ENCODE measurements at places on chromosomes 12 and 14. TPM values are rescaled to one million over a fixed set of nuclear protein-coding genes. Genes with fewer than 3 reads are reported as not detected.

Gene PARP2
- 31.1 TPM for total RNA-seq

Gene HEATR5A
- total RNA-seq: 11.4 TPM

Gene C14orf39
- not detected for total RNA-seq

Gene IFI27
- total RNA-seq: 5.1 TPM

Gene KLHL33
- total RNA-seq: 0.29 TPM

Gene TSHR
- not detected for total RNA-seq

GRCh38 chr12:59040656-59041055 is 120.4 kb upstream of the LRIG3 start:
- H3K4me3 ChIP-seq: no peak overlapping the region
- H3K4me1 ChIP-seq: no peaks in the 10 kb centered on the region
- DNase-seq: no peak
- H3K27ac ChIP-seq: no peak overlapping the region

GRCh38 chr14:92513966-92514843 is 624 bp downstream of the RIN3 start:
- peak overlapping the region; percentile 57 for H3K27ac ChIP-seq
- H3K27me3 ChIP-seq: no peaks in the 10 kb centered on the region
- peak; percentile 40 for DNase-seq
- H3K4me3 ChIP-seq: peak overlapping the region; percentile 63

GRCh38 chr12:64666054-64666914 is 56.0 kb downstream of the RASSF3 start:
- peaks cover 89% of the 10 kb centered on the region for H3K4me1 ChIP-seq
- no peaks in the 10 kb centered on the region for H3K27me3 ChIP-seq
- DNase-seq: no peak
- peak overlapping the region; percentile 89 for H3K27ac ChIP-seq

- DNase-seq: no peak
- H3K36me3 ChIP-seq: peaks cover 18% of the 10 kb centered on the region
- no peak overlapping the region for H3K27ac ChIP-seq
- H3K4me1 ChIP-seq: peaks cover 18% of the 10 kb centered on the region
These were observed 6.8 kb downstream of the EML5 start for GRCh38 chr14:88785911-88786310.

- peak overlapping the region; percentile 49 for H3K4me3 ChIP-seq
- peak; percentile 85 for DNase-seq
- peak overlapping the region; percentile 78 for H3K27ac ChIP-seq
- H3K27me3 ChIP-seq: no peaks in the 10 kb centered on the region
- H3K4me1 ChIP-seq: peaks cover 58% of the 10 kb centered on the region
- H3K36me3 ChIP-seq: no peaks in the 10 kb centered on the region
These were observed 53.5 kb upstream of the BEGAIN start for GRCh38 chr14:100640471-100641273.

GRCh38 chr14:51681411-51681810 is 29.7 kb downstream of the FRMD6 start:
- H3K27ac ChIP-seq: no peak overlapping the region
- no peak overlapping the region for H3K4me3 ChIP-seq
- peaks cover 17% of the 10 kb centered on the region for H3K4me1 ChIP-seq
- DNase-seq: no peak
- no peaks in the 10 kb centered on the region for H3K27me3 ChIP-seq

DNA sequence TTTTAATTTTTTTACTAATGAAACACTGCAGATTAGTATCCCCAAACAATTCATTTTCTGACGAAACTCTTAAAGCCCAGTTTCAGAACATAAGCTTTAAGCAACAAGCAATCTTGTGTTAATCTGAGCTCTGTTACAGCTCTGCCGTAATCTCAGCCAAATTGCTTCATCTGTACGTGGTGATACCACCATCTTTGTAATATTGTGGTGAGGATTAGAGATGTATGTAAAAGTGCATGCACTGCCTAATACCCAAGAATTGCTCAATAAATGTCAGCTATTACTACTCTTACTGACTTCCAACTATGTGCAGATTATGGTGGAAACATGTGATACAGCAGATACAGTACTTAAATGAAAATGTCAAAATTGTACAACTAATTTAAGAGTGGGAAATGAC is 1.8 kb downstream of the AKAP5 start:
- H3K27me3 ChIP-seq: no peaks in the 10 kb centered on the region
- H3K36me3 ChIP-seq: peaks cover 2% of the 10 kb centered on the region
- no peak for DNase-seq
- no peak overlapping the region for H3K4me3 ChIP-seq
- H3K27ac ChIP-seq: no peak overlapping the region
- H3K4me1 ChIP-seq: peaks cover 43% of the 10 kb centered on the region

GRCh38 chr12:68158432-68158831 is 1.1 kb downstream of the IFNG start:
- H3K27ac ChIP-seq: peak overlapping the region; percentile 83
- H3K27me3 ChIP-seq: no peaks in the 10 kb centered on the region
- peak; percentile 7 for DNase-seq
- peak overlapping the region; percentile 47 for H3K4me3 ChIP-seq
- H3K4me1 ChIP-seq: peaks cover 25% of the 10 kb centered on the region

- H3K27ac ChIP-seq: no peak overlapping the region
- peaks cover 43% of the 10 kb centered on the region for H3K4me1 ChIP-seq
- no peak for DNase-seq
- H3K4me3 ChIP-seq: peak overlapping the region; percentile 95
- no peaks in the 10 kb centered on the region for H3K36me3 ChIP-seq
These were observed 2.0 kb downstream of the PACS2 start for GRCh38 chr14:105316577-105316941.

- H3K4me3 ChIP-seq: no peak overlapping the region
- no peaks in the 10 kb centered on the region for H3K27me3 ChIP-seq
- no peaks in the 10 kb centered on the region for H3K36me3 ChIP-seq
- H3K27ac ChIP-seq: no peak overlapping the region
- no peak for DNase-seq
- no peaks in the 10 kb centered on the region for H3K4me1 ChIP-seq
These were observed 147.3 kb downstream of the RBM19 start for GRCh38 chr12:113818833-113819232.

DNA sequence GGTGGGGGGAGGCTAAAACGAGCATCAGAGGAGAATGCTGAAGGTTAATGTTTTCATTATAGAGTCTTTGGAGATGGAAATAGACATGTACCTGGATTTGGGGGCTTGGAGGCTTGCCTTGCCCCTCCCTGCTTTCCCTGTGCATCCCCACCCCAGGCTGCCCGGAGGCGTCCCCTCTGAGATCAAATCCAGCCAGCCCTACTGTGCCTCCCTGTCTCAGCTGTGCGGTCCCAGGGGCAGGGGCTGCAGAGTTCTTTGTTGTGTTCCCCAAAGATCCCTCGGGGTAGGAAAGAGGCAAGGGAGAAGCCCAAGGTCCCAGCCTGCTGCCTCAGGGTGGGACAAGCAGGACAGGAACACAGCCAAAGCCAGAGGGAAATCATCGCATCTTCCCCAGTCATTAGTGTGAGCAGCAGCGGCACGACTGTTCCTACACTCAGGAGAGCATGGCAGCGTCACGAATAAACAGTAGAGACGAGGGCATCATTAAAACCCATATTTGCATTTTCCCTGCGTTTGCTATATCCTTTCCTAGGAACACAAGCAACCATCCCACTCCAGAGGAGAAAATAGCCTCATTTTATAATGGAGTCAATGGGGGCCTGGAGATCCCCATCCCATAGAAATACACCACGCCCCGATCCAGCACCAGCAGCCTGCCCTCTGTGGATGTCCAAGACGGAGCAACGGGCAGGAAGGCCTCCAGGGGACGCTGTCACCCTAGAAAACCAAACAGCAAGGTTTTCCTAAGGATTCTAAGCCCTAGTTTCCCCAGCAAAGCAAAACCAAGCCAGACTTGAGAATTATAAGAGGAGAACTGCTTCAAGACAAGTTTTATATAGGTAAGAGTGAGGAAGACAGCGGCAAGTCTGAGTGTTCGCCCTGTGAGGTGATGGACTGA is 32.4 kb downstream of the ANO2 start:
- no peaks in the 10 kb centered on the region for H3K36me3 ChIP-seq
- no peak overlapping the region for H3K4me3 ChIP-seq
- no peaks in the 10 kb centered on the region for H3K27me3 ChIP-seq
- H3K27ac ChIP-seq: no peak overlapping the region
- H3K4me1 ChIP-seq: no peaks in the 10 kb centered on the region

DNA sequence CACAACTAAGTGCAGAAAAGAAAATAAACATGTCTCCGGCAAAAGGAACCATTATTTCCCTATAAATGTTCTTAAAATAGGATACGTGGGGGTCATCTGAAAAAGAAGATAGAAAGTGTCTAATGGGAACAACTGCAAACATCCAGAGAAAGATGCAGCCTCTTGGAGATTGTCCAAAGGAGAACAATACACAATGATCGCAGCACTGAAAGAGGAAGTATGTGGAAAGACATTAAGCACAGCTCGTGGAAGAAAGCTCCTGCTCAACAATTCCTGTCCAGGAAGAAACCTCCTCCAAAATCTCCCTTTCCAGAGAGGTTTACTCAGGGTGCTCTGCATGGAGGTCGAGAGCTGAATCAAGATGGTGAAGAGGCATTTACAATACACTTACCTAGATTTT is 2.5 kb upstream of the LALBA start:
- peaks cover 5% of the 10 kb centered on the region for H3K4me1 ChIP-seq
- peaks cover 23% of the 10 kb centered on the region for H3K27me3 ChIP-seq
- DNase-seq: no peak
- no peaks in the 10 kb centered on the region for H3K36me3 ChIP-seq
- H3K4me3 ChIP-seq: no peak overlapping the region

DNA sequence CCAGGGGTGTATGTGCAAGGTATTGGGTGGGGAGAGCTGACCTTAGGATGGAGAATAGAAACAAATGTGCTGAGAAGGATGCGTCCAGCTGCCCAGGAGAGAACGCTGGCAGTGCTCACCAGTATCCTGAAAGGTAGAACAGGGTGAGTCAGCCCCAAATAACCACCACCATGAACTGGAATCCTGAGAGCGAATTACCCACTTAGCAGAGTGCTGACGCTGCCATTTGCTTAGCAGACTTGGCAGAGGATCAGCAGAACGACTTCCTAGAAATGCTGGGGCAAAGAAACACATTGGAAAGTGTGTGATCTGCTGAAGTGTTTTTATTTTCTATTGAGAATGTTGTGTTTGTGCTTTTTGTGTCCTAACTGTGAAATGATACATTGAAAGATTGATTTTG is 213.6 kb downstream of the ADGRD1 start:
- no peaks in the 10 kb centered on the region for H3K36me3 ChIP-seq
- DNase-seq: no peak
- no peak overlapping the region for H3K27ac ChIP-seq
- peaks cover 33% of the 10 kb centered on the region for H3K27me3 ChIP-seq
- no peaks in the 10 kb centered on the region for H3K4me1 ChIP-seq

DNA sequence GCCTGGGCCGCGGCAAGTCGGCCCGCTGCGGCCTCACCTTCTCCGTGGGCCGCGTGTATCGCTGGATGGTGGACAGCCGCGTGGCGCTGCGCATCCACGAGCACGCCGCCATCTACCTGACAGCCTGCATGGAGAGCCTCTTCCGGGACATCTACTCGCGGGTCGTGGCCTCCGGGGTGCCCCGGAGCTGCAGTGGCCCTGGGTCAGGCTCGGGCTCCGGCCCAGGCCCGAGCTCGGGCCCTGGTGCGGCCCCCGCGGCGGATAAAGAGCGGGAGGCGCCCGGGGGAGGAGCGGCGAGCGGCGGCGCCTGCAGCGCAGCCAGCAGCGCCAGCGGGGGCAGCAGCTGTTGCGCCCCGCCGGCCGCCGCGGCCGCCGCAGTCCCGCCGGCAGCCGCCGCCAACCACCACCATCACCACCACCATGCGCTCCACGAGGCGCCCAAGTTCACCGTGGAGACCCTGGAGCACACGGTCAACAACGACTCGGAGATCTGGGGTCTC is 226.2 kb upstream of the CRY1 start:
- H3K36me3 ChIP-seq: no peaks in the 10 kb centered on the region
- peak overlapping the region; percentile 97 for H3K4me3 ChIP-seq
- peaks cover 39% of the 10 kb centered on the region for H3K4me1 ChIP-seq
- peaks cover 12% of the 10 kb centered on the region for H3K27me3 ChIP-seq
- DNase-seq: peak; percentile 23
- H3K27ac ChIP-seq: no peak overlapping the region

DNA sequence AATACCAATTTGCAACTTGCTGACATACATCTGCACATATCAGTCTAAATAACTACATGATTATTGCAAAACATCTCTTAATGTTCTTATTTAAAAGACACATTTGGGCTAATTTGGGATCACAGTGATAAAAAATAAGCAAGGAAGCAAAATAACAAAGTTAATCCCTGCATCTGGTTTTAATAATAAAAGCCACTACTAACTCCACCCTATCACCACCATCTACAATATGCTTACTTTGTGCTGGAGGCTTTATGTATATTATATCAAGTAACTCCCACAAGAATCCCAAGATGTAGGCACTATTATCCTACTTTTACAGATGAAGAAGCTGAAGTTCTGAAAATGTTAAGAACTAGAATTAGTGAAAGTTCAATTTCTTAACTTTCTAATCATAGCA is 45.7 kb downstream of the TAOK3 start:
- H3K4me3 ChIP-seq: no peak overlapping the region
- no peaks in the 10 kb centered on the region for H3K27me3 ChIP-seq
- peaks cover 19% of the 10 kb centered on the region for H3K4me1 ChIP-seq

- H3K4me3 ChIP-seq: no peak overlapping the region
- H3K27me3 ChIP-seq: no peaks in the 10 kb centered on the region
- no peaks in the 10 kb centered on the region for H3K4me1 ChIP-seq
- no peaks in the 10 kb centered on the region for H3K36me3 ChIP-seq
- no peak for DNase-seq
These were observed 111.7 kb upstream of the MIS18BP1 start for GRCh38 chr14:45364565-45365156.

GRCh38 chr14:100867631-100868315 is 35.7 kb downstream of the RTL1 start:
- no peak for DNase-seq
- no peak overlapping the region for H3K4me3 ChIP-seq
- H3K4me1 ChIP-seq: peaks cover 13% of the 10 kb centered on the region
- no peaks in the 10 kb centered on the region for H3K27me3 ChIP-seq

DNA sequence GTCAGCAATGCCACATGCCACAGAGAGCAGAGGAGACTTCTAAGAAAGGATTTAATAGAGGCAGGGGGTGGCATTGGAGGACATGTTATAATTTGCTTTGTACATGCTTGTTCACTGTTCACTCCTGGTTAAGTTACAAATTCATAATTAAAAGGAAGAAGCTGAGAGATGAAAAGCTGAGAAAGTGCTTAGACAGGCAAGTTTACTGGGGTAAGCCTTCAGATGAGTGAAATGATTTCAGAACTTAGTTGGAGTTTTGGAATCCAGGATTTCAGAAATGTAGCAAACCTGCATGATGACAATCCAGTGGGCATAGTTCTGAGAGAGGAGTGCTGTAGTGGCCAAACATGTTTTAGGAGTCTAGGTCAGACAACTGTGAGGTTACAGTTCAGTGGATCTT is 67.3 kb upstream of the FBXO33 start:
- H3K36me3 ChIP-seq: peaks cover 4% of the 10 kb centered on the region
- H3K27ac ChIP-seq: no peak overlapping the region
- no peak for DNase-seq
- no peaks in the 10 kb centered on the region for H3K27me3 ChIP-seq
- H3K4me1 ChIP-seq: no peaks in the 10 kb centered on the region

DNA sequence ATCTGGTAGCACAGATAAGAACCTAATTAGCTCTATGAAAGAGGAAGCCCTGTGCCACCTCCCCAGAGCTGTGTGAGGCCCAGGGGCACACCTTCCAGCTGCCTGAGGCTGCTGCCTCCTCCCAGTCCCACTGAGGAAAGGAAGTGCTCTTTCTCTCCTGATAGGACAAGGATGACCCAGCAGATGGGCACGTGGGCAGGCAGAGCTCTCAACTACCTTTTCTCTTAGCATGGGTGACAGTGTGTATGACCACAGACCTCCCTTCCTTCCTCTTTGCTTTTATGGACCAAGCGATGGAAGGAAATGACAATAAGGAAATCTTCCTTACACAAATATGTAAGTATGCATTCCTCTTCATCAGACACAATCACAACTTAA is 127.6 kb upstream of the AMIGO2 start:
- H3K27ac ChIP-seq: peak overlapping the region; percentile 95
- H3K36me3 ChIP-seq: peaks cover 17% of the 10 kb centered on the region
- H3K27me3 ChIP-seq: no peaks in the 10 kb centered on the region
- DNase-seq: no peak

Data from activated T-cell treated with anti-CD3 and anti-CD28 coated beads, Interleukin-2, amount 50 U/mL, for 72 hours (primary cell).